Iris pigment epithelial cell (primary cell): ENCODE measurements at places on chromosomes 1 and 21.
A peak's percentile ranks its signal among the peaks of the same experiment; 100 is the strongest.

DNA sequence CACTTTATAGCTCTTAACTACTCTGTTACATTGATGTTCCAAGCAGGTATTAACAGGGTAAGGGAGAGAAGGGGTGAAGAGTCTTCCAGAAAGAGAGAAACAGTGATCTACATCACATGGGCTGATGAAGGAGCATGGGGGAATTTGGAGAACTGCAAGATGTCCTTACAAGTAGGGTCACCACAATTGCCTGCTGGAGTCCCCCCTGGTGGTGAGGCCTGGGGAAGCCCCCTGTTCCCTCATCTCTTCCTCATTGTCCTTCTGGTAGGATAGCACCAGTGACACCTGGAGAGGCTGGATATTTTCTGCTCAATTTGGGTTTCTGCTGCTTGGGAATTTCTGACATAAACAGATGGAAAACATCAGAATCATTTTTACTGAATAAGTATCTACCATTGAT, 126.6 kb downstream of the RUNX1 start:
- no peak for DNase-seq

- DNase-seq: no peak
Measured at GRCh38 chr1:24827379-24828135, 82.3 kb downstream of the CLIC4 start.

GRCh38 chr1:227888404-227889046, 59.2 kb downstream of the WNT9A start:
- no peak for DNase-seq

DNA sequence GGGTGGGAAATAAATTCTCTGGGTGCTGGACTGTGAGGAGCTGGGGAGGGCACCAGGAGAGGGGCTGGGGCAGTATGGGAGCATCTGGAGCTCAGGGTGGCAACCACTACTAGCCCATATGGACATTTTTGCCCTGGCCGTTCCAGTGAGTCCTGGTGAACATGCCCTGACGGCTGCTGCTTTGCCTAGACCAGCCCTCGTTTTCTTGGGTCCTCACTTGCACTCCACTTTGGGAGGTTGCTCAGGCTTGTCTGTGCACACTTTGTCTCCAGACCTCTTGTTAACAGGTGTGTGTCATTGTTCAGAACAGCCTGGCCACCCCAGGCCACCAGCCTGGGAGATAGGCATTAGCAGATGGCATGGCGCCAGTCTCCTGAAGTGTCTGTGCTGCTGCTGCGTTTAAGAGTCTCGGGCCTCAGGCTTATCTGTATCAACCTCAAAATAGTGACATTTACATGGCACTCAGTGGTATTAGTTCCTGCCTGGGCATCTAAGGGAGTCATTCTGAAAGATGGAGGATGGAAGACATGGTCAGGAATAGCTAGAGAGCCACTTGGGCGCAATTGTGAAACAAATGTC, 190.5 kb downstream of the PTPRU start:
- no peak for DNase-seq

GRCh38 chr1:64223329-64224151, 20.1 kb downstream of the UBE2U start:
- DNase-seq: peak; percentile 95

DNA sequence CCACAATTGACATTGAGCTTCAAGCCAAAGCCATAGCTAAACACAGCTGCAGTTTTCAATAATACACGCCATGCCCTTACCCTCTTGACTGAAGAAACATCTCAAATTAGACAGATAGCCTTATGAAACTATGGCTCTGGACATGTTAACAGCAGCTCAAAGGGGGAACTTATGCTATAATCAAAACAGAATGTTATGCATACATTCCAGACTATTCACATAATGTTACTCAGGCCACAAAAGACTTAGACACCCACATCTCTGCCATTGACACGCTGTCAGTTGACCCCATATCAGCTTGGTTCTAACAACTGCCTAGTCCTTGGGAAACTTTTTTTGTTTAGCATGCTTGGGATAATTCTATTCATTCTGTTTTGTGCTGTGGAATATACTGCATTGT, 2.3 kb upstream of the NENF start:
- DNase-seq: peak; percentile 79

DNA sequence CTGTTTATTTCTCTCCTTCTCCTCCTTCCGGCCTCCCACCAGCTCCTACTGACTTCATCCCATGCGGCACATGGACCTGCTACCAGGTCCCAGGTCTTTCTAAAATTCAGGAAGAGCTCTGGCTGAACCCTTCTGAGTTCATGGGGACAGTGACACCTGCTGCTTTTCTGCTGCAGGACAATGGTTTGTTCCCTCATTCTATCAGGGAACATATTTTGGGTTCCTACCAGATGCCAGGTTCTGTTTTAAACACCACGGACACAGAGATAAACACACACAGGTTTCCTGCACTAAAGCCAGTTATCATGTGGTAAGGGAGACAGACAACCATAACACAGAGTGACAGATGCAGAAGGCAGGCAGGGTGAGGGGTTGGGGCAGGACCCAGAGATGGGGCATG, 114.0 kb upstream of the RAB4A start:
- DNase-seq: no peak

DNA sequence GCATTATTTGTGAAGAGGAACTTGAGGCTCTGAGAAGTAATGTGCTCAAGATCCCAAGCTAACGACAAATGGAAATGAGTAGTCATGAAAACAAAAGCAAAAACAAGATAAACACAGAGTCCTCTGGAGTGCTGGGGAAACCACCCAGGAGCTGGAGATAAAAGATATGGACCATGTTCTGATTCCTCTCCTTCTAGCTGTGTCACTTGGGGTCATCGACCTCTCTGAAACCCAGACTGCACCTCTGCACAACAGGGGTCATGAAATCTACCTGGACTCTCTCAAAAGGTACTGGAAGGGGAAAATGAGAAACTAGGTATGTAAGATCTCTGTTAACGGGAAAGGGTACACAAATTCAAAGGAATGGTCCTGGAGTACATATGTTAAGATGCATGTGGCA, 6.5 kb downstream of the PGLYRP4 start:
- no peak for DNase-seq

DNA sequence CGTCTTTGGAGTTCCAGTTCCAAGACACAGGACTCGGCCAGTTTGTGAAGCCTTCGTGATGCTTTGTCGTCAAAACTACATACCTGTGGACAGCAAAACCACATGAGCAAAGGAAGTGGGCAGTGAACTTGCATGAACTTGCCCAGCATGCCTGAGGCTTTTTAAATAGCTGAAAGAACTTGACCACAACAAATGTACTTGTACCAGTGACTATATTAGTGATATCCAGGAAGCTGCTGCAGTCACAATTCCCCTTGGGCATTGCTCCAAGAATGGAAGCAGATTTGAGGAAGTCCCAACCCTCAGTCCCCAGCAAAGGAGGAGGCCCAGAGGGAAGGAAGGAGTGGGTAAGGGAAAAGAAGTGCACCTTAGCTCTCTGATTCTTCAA, 2.6 kb downstream of the FUCA1 start:
- DNase-seq: peak; percentile 52

- DNase-seq: no peak
Measured at GRCh38 chr21:26833460-26833939, 11.7 kb downstream of the ADAMTS1 start.

GRCh38 chr1:31718327-31718897, 14.6 kb upstream of the COL16A1 start:
- no peak for DNase-seq
